ENCODE measurements at places on chromosomes 1 and 21. TPM values are rescaled to one million over a fixed set of nuclear protein-coding genes. Genes with fewer than 3 reads are reported as not detected.
A peak's percentile ranks its signal among the peaks of the same experiment; 100 is the strongest.

GRCh38 chr1:94514095-94514727 lies 27.3 kb downstream of the F3 start:
- DNase-seq = no peak

- DNase-seq = no peak
Measured at GRCh38 chr1:2151911-2152310, 42.7 kb downstream of the FAAP20 start.

- DNase-seq = peak; percentile 95
Measured at GRCh38 chr1:89524369-89525168, at the start of gene LRRC8B. Gene LRRC8B (plus strand): TSS chr1:89524829. CDS start chr1:89582651, 57,822 bp downstream.

DNA sequence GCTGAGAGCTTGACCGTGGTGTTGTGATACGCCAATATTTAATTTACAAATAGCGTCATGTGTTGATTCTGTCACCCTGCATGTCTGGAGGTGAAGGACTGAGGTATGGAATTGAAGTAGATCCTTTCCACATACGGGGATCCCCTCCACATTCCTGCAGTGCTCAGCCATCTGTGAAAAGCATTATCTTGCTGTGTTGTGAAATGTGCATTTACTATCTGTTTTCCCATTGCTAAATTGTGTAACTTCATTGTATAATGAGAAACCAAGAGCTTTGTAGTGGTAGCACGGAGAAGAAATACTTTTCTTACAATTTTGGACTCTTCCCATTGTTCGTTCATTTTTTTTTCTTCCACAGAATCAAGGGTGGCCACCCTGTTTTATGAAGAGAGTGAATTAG lies 577.3 kb upstream of the ZP4 start:
- no peak for DNase-seq

DNA sequence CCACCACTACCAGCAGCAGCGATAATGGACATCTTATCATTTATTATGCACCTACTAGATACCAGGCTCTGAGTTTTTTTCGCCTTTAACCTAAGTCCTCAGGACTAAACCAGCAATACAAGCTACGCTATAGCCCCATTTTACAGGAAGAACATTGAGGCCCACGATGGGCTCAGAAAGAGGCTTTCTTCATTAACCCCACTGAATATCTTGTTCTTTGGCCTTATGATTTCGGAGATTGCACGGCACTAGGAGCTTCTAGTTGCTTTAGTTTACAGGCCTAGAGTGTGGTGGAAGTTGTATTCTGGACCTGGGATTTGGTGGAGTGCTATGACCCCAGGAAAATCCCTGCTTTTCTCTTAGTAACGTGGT lies 1.5 kb downstream of the SESN2 start:
- DNase-seq = no peak

GRCh38 chr1:112678605-112679004 lies 4.1 kb downstream of the MOV10 start:
- no peak for DNase-seq

- DNase-seq = no peak
Measured at GRCh38 chr1:87147851-87148250, 180.8 kb upstream of the LMO4 start.

DNA sequence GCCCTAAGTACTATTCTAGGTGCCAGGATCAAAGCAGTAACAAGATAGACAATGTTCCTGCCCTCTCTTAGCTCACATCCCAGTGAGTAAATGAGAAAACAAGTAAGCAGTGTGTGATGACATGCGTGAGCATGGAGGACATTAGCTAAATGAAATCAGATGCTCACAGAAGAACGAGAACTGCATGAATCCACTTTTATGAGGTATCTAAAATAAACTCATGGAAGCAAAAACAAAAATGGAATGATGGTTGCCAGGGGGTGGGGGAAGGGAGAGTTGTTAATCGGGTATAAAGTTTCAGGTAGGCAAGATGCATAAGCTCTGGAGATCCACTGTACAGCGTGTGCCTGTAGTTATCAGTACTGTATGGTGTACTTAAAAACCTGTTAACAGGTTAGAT lies 195.1 kb downstream of the HHAT start:
- DNase-seq = no peak

DNA sequence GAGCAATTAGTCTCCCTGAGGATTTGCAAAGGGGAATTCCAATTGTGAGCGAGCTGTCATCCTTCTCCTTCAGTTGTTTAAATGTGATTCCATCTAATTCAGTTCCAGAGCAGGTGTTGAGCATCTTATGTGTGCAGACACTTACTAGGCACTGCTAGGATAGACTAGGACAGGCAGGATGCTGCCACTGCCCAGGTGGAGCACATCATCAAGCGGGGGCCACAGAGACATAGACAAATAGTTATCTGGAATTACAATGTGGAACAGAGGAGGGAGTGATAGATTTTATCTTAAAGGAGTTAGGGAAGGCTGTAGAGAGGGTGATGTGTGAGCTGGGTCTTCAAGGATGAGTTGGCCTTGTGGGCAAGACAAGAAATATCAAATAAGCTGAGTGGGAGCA lies 55.9 kb downstream of the CDC7 start:
- peak; percentile 72 for DNase-seq

DNA sequence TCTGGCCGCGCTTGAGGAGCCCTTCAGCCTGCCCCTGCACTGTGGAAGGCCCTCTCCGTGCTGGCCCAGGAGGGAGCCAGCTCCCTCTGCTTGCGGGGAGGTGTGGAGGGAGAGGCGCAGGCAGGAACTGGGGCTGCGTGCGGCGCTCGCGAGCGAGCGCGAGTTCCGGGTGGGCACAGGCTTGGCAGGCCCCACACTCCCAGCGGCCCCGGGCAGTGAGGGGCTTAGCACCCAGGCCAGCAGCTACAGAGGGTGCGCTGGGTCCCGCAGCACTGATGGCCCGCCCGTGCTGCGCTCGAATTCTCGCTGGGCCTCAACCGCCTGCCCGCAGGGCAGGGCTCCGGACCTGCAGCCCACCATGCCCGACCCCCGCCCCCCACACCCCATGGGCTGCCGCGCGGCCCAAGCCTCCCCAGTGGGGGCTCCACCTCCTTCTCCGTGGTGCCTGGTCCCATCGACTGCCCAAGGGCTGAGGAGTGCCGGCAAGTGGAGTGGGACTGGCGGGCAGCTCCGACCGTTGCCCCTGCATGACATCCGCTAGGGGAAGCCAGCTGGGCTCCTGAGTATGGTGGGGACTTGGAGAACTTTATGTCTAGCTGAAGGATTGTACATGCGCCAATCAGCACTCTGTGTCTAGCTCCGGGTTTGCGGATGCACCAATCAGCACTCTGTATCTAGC lies 46.0 kb downstream of the COL24A1 start:
- DNase-seq = no peak

DNA sequence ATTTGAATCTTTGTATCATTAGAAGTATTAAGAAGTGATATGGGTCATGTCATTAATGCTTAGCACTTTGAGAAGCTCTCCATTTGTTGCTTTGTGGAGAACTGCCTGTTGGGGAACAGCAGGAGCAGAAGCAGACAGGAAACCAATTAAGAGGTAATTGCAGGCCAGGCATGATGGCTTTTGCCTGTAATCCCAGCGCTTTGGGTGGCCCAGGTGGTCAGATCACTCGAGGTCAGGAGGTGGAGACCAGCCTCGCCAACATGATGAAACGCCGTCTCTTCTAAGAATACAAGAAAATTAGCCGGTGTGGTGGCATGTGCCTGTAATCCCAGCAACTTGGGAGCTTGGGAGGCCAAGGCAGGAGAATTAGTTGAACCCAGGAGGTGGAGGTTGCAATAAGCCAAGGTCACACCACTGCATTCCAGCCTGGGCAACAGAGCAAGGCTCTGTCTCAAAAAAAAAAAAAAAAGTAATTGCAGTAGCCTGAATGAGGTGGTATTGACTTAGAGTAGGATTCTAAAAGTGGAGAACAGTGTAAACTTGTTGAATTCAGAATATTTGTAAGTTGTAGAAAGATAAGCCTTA lies 57.8 kb upstream of the FASLG start:
- no peak for DNase-seq

GRCh38 chr21:35090403-35090802 lies 41.3 kb upstream of the RUNX1 start:
- DNase-seq = no peak

GRCh38 chr1:219058891-219059820 lies 114.5 kb upstream of the LYPLAL1 start:
- no peak for DNase-seq

GRCh38 chr1:22142315-22143064 lies 407 bp downstream of the WNT4 start:
- no peak for DNase-seq

- DNase-seq = no peak
Measured at GRCh38 chr1:204207136-204207616, 6.6 kb downstream of the GOLT1A start.

- no peak for DNase-seq
Measured at GRCh38 chr21:42027085-42027821, 17.1 kb upstream of the ZBTB21 start.

DNA sequence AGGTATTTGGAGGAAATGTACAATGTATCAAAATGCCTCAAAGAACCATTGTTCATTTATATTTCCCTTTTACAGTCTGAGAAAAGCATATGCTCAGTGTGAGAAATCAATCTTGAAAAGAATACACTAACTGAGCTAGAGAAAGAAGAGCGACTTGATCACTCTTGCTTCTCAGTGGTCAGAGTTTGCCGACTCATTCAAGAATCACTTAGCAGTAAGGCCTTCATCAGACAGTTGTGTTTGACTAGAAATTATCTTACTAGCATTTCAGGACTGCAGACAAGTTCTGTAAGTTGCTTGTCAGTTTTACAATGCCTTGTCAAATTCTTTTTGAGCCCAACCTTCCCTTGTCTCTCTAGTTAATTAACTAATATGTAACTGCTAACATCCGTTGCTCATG lies 12.9 kb downstream of the RGS18 start:
- no peak for DNase-seq

- no peak for DNase-seq
Measured at GRCh38 chr1:232012773-232013386, 386.3 kb downstream of the DISC1 start.

DNA sequence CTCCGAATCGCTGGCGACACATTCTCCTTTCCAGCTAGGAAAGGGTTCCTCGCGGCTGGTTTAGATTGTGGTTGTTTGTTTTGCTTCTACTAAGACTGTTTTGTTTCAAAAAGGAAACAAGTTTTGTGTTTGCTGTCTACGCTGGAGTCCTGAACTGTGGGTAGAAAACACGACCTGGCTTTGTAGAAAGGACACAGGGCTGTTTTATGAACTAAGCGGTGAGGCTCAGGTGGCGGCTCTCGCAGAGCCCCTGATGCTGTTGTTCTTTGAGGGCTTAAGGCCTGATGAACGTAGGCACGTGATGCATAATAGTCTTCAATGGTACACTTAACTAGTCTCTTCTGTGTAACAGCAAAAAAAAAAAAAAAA lies 27.0 kb upstream of the FHAD1 start:
- no peak for DNase-seq

DNA sequence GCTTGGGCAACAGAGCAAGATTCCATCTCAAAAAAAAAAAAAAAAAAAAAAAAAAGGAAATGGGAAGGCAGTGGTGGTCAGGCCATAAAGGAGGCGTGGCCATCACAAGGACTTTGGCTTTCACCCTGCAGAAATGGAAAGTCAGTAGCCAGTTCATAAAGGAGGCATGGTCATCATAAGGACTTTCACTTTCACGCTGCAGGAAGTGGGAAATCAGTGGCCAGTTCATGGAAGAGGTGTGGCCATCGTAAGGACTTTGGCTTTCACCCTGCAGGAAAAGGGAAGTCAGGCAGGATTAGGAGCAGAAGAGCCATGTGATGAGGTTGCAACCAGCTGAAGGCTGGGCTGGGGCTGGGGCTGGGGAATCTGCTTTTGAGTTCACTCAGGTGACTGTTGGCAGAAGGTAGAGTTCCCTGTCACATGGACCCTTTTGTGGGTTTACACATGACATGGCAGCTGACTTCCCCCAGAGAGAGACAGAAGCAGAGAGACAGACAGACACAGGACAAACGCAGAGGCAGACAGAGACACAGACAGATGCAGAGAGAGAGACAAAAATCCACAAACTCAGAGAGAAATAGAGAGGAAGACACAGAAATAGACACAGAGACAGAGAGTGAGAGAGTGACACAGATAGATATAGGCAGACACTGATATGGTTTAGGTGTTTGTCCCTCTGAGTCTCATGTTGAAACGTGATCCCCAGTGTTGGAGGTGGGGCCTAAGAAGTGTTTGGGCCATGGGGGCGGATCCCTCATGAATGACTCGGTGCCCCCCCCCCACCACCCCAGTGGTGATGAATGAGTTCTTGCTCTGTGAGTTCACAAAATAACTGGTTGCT lies 263.9 kb upstream of the KAZN start:
- DNase-seq = no peak

- no peak for DNase-seq
Measured at GRCh38 chr1:224339442-224340033, 9.6 kb upstream of the NVL start.

- DNase-seq = no peak
Measured at GRCh38 chr1:233916706-233917105, 12.2 kb downstream of the SLC35F3 start.

DNA sequence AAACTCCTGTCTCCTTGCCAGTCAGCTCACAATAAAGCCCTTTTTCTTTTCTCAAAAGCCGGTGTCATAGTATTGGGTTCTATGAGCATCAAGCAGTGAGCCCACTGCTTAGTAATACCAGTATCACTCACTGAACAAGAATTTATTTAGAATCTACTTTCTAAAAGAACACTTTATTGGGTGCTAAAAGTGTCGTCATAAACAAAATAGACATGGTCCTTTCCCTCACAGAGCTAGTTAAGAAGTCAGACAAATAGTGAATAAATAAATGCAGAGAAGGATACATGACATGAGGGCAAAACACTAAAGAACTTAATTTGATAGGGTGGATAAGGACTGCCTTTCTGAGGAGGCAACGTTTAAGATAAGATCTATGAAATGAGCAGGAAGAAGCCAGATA lies 32.2 kb downstream of the EVI5 start:
- DNase-seq = no peak

DNA sequence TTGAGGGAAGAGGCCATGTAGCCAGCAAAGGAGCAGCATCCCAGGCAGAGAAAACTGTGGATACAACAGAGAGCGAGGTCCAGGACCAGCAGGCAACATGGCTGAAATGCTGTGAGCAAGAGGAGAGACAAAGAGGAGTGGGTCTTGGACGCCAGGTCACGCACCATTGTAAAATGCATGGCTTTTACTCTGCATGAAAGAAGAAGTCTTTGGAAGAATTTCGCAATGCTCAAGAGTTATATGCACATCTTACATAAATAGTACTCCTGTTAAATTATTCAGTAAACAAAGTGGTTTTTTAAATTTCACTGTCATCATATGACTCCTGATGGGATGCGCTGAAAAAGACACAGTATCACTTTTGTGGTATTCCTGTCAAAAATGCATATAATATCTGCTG lies 3.5 kb downstream of the CD244 start:
- peak; percentile 50 for DNase-seq

The KISS1 gene
- total RNA-seq = not detected

The AGT gene
- total RNA-seq = 12.3 TPM

The ERRFI1 gene
- total RNA-seq = 308 TPM

The FMOD gene
- total RNA-seq = 32.9 TPM

The JMJD4 gene
- 18.4 TPM for total RNA-seq

The BGLAP gene
- not detected for total RNA-seq

The VASH2 gene
- 2.9 TPM for total RNA-seq

The SLC6A9 gene
- 5.4 TPM for total RNA-seq

The GFI1 gene
- 0.99 TPM for total RNA-seq

The RXFP4 gene
- not detected for total RNA-seq

The PTGS2 gene
- 18.6 TPM for total RNA-seq

The CCDC28B gene
- 5.0 TPM for total RNA-seq

Data from esophagus muscularis mucosa (tissue), 4 donors.